ENCODE measurements at places on chromosomes 4 and X. TPM values are rescaled to one million over a fixed set of nuclear protein-coding genes. Genes with fewer than 3 reads are reported as not detected.

GRCh38 chr4:41120297-41121217 lies 93.8 kb downstream of the APBB2 start:
- H3K4me3 ChIP-seq: no peak overlapping the region
- DNase-seq: no peak
- no peak overlapping the region for H3K27ac ChIP-seq

DNA sequence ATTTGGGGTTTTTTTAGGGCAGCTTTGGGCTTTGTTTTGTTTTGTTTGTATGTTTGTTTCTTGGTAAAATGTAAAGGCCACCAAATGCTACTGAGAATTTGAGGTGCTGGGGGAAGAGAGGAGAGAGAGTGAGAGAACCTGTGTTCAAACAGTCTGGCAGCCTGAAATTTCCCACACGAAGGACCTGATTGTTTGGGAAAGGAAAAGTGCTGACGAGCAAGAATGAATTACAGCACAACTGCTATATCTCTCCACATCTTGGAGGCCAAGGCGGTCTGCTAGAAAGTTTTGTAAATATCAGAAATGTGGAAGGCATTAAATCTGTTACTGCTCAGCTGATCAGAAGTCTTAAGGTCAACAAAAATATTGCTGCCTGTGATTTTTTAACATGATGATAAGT lies 170.5 kb downstream of the PALLD start:
- no peak for DNase-seq
- H3K4me1 ChIP-seq: no peaks in the 10 kb centered on the region

DNA sequence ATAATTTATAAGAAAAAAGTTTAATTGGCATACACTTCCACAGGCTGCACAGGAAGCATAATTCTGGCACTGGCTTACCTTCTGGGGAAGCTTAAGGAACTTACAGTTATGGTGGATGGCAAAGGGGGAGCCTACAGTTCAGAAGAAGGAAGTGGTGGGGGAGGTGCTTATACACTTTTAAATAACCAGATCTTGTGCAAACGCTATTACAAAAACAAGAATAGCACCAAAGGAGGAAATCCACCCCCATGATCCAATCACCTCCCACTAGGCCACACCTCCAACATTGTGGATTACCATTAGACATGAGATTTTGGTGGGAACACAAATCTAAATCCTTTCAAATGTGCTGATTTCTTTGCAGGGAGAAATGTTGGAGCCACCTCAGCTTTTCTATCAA lies 287.7 kb downstream of the CPXCR1 start:
- H3K36me3 ChIP-seq: no peaks in the 10 kb centered on the region
- H3K4me3 ChIP-seq: no peak overlapping the region
- peak; percentile 47 for DNase-seq
- peaks cover 24% of the 10 kb centered on the region for H3K4me1 ChIP-seq
- peak overlapping the region; percentile 69 for H3K27ac ChIP-seq
- no peaks in the 10 kb centered on the region for H3K27me3 ChIP-seq

- H3K27me3 ChIP-seq: no peaks in the 10 kb centered on the region
- H3K4me1 ChIP-seq: no peaks in the 10 kb centered on the region
- H3K27ac ChIP-seq: no peak overlapping the region
- DNase-seq: no peak
- H3K36me3 ChIP-seq: no peaks in the 10 kb centered on the region
Observed at GRCh38 chr4:22490718-22491315, 25.0 kb downstream of the ADGRA3 start.

GRCh38 chr4:105107095-105107856 lies 39.4 kb upstream of the TET2 start:
- no peak overlapping the region for H3K4me3 ChIP-seq
- no peaks in the 10 kb centered on the region for H3K4me1 ChIP-seq
- H3K36me3 ChIP-seq: no peaks in the 10 kb centered on the region
- H3K27ac ChIP-seq: no peak overlapping the region
- H3K27me3 ChIP-seq: no peaks in the 10 kb centered on the region
- DNase-seq: no peak

- H3K36me3 ChIP-seq: no peaks in the 10 kb centered on the region
- no peaks in the 10 kb centered on the region for H3K4me1 ChIP-seq
- H3K27ac ChIP-seq: no peak overlapping the region
- no peak overlapping the region for H3K4me3 ChIP-seq
- no peak for DNase-seq
Observed at GRCh38 chr4:10671366-10671765, 13.2 kb downstream of the CLNK start.

GRCh38 chrX:420496-421223 lies 34.0 kb upstream of the PPP2R3B start:
- no peak for DNase-seq
- no peaks in the 10 kb centered on the region for H3K4me1 ChIP-seq
- no peak overlapping the region for H3K27ac ChIP-seq
- H3K4me3 ChIP-seq: no peak overlapping the region

DNA sequence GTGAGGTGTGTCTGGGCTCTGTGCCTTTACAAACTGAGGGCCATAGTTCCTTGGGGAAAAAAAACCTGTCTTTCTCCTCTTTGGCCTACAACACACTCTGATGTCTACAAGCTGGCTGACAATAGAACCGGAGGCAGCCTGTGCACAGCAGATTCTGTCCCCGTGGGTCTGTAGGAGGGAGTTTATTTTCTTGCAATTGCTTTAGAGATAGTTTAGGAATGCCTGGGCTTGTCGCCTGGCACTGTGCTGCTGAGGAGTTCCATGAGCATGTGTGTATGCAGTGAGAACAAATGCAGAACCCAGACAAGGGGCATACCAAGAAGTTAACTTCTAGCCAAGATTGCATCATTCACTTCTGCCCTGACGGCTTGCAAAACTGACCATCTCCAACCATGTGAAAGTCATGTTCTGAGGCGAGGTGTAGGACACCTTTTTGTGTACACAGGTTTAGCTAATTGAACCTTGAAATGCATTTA lies 54.1 kb downstream of the CCNI start:
- H3K36me3 ChIP-seq: no peaks in the 10 kb centered on the region
- no peaks in the 10 kb centered on the region for H3K27me3 ChIP-seq
- DNase-seq: no peak
- no peaks in the 10 kb centered on the region for H3K4me1 ChIP-seq

GRCh38 chr4:112979881-112980421 lies 69.5 kb upstream of the ANK2 start:
- H3K4me3 ChIP-seq: no peak overlapping the region
- H3K27ac ChIP-seq: no peak overlapping the region
- no peaks in the 10 kb centered on the region for H3K4me1 ChIP-seq
- no peaks in the 10 kb centered on the region for H3K36me3 ChIP-seq
- DNase-seq: no peak

GRCh38 chr4:83340692-83341343 lies 6.2 kb upstream of the HPSE start:
- no peaks in the 10 kb centered on the region for H3K4me1 ChIP-seq
- no peak overlapping the region for H3K27ac ChIP-seq
- H3K36me3 ChIP-seq: no peaks in the 10 kb centered on the region

DNA sequence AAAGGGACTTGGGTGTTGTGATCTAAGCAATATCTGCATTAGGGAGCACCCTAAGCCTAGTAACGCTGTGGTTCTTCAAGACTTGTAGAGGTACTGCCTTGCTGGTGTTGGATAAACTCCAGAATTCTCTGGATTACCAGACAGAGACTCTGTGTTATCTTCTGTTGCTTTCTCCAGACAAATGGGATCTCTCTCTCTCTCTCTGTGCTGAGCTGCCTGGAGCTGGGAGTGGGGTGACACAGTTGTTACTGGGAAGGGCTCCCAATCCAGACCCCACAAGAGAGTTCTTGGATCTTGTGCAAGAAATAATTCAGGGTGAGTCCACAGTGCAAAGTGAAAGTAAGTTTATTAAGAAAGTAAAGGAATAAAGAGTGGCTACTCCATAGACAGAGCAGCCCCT lies 48.8 kb downstream of the MCUB start:
- H3K27me3 ChIP-seq: no peaks in the 10 kb centered on the region
- H3K4me1 ChIP-seq: peaks cover 44% of the 10 kb centered on the region
- no peak for DNase-seq

GRCh38 chr4:120472447-120473131 lies 405.9 kb upstream of the MAD2L1 start:
- H3K36me3 ChIP-seq: no peaks in the 10 kb centered on the region
- no peaks in the 10 kb centered on the region for H3K27me3 ChIP-seq
- H3K27ac ChIP-seq: no peak overlapping the region
- no peak overlapping the region for H3K4me3 ChIP-seq
- no peak for DNase-seq

DNA sequence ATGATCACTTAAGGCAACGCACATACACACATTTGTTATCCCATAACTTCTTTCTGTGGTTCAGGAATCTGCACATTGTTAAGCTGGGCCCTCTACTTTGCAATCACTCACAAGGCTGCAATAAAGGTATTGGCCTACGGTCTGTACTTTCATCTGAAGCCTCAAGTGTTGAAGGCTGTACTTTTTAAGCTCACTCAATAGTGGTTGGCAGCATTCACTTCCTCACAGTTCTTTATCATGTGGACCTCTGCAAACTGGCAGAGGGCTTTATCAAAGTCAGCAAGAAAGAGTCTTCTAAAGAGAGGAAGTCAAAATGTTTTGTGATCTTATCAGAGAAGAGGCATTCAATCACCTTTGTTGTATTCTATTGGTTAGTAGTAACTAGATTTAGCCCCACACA lies 301.4 kb upstream of the EPHA5 start:
- H3K36me3 ChIP-seq: no peaks in the 10 kb centered on the region
- no peaks in the 10 kb centered on the region for H3K4me1 ChIP-seq
- H3K27ac ChIP-seq: no peak overlapping the region
- no peaks in the 10 kb centered on the region for H3K27me3 ChIP-seq
- no peak overlapping the region for H3K4me3 ChIP-seq

DNA sequence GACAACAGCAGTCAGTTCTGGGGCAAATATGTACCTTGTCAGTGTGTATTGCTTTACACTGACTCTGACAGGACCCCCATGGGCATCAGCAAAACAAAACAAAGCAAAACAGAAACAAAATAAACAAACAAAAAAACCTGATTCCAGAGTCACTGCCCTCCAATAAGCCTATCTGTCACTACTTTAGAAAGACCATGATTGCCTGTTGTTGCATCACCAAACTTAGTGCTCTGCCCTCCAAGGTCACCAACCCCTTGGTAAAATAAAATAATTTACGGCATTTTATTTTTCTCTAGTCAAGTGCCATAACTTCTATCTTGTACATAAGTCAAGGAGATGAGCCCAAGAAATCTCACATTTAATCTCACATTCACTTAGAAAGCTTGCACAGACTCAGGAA lies 120.9 kb upstream of the ADAMTS3 start:
- H3K4me1 ChIP-seq: no peaks in the 10 kb centered on the region
- H3K36me3 ChIP-seq: no peaks in the 10 kb centered on the region
- H3K27me3 ChIP-seq: no peaks in the 10 kb centered on the region
- H3K27ac ChIP-seq: no peak overlapping the region
- DNase-seq: no peak

GRCh38 chr4:95188701-95189370 lies 359.9 kb downstream of the UNC5C start:
- H3K27me3 ChIP-seq: no peaks in the 10 kb centered on the region
- H3K27ac ChIP-seq: no peak overlapping the region
- no peaks in the 10 kb centered on the region for H3K36me3 ChIP-seq
- H3K4me3 ChIP-seq: no peak overlapping the region
- no peak for DNase-seq

GRCh38 chr4:55074386-55074785 lies 51.0 kb downstream of the KDR start:
- H3K27ac ChIP-seq: no peak overlapping the region
- H3K27me3 ChIP-seq: no peaks in the 10 kb centered on the region
- no peaks in the 10 kb centered on the region for H3K4me1 ChIP-seq
- H3K36me3 ChIP-seq: no peaks in the 10 kb centered on the region
- H3K4me3 ChIP-seq: no peak overlapping the region

GRCh38 chr4:180665481-180665880 lies 1577.7 kb upstream of the TENM3 start:
- no peak overlapping the region for H3K27ac ChIP-seq
- no peak for DNase-seq
- H3K36me3 ChIP-seq: no peaks in the 10 kb centered on the region
- no peak overlapping the region for H3K4me3 ChIP-seq
- H3K4me1 ChIP-seq: no peaks in the 10 kb centered on the region

GRCh38 chrX:1835056-1835455 lies 220.2 kb downstream of the ASMT start:
- no peaks in the 10 kb centered on the region for H3K36me3 ChIP-seq
- no peak for DNase-seq
- H3K27ac ChIP-seq: no peak overlapping the region
- no peaks in the 10 kb centered on the region for H3K4me1 ChIP-seq
- H3K27me3 ChIP-seq: no peaks in the 10 kb centered on the region

GRCh38 chr4:54498661-54499111 lies 159.1 kb upstream of the KIT start:
- no peaks in the 10 kb centered on the region for H3K27me3 ChIP-seq
- H3K4me3 ChIP-seq: no peak overlapping the region

GRCh38 chrX:118978451-118978850 lies 4.0 kb downstream of the LONRF3 start:
- H3K36me3 ChIP-seq: no peaks in the 10 kb centered on the region
- H3K4me1 ChIP-seq: peaks cover 30% of the 10 kb centered on the region
- H3K27me3 ChIP-seq: no peaks in the 10 kb centered on the region
- H3K4me3 ChIP-seq: no peak overlapping the region

TIGD4 gene
- 3.1 TPM for total RNA-seq

EVC gene
- total RNA-seq: not detected

SAP30 gene
- 11.9 TPM for total RNA-seq

F8A1 gene
- 8.4 TPM for total RNA-seq

CRMP1 gene
- total RNA-seq: 0.40 TPM

RPS3A gene
- total RNA-seq: 4,097 TPM

UTP3 gene
- 32.4 TPM for total RNA-seq

GPR78 gene
- not detected for total RNA-seq

DDIT4L gene
- not detected for total RNA-seq

RNF212 gene
- not detected for total RNA-seq

TMEM31 gene
- total RNA-seq: not detected

ARHGAP36 gene
- total RNA-seq: not detected
